ENCODE measurements at places on chromosomes 6 and 20.

DNA sequence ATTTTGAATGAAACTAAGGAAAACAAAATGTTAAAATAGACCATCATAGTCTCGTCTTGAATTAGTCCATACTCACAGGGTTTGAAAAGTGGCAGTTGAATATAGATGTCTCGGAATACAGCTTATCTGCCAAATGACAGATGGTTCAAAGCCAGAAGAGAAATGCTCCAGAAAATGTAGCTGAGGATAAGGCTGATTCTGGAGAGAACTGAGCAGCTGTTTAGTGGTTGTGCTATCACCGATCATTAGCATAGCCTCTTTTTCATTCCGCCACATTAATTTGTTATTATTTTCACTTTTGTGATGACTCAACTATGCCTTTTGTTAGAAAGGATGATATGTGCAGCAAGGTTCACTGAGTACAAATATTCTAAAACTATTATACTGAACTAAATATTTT is 390.2 kb upstream of the MAN1A1 start:
- DNase-seq, result no peak

DNA sequence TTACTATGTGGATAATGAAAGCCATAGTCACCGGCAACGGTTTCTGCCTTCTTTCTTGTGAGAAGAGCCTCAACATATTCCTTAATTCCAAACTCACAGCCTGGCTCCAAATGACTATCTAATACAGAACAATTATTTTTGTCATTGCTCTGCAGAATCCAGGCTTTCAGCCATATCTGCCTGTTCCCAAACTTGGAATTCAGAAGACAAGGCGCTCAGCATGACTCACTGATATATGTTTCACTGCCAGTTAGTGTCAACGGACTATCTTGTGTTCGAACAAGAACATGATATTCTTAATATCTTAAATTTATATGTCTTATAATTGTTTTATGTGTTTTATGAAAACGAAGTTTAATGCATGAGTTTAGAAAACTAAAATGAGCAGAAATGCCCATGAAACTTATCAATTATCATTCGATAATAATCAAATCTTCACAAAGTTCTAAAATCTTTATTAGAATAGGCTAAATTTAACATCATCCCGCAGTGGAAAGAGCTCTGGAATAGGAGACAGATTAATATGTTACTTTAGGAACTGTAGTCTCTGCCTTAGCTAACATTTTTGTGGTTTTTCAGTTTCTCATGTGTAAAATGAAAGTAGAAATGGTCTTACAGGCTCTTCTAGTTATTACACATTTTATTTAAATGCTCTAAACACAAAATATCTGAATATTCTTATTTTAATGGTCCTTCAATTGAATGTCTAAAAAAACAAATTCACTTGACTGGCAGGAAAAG is 669.3 kb upstream of the GJE1 start:
- no peak for DNase-seq

GRCh38 chr6:3271756-3272155 is 13.0 kb downstream of the PSMG4 start:
- DNase-seq, result no peak

- DNase-seq, result no peak
Measured at GRCh38 chr6:27667016-27667656, 194.2 kb upstream of the ZNF184 start.

- DNase-seq, result no peak
Measured at GRCh38 chr20:54452277-54452676, 23.1 kb upstream of the DOK5 start.

DNA sequence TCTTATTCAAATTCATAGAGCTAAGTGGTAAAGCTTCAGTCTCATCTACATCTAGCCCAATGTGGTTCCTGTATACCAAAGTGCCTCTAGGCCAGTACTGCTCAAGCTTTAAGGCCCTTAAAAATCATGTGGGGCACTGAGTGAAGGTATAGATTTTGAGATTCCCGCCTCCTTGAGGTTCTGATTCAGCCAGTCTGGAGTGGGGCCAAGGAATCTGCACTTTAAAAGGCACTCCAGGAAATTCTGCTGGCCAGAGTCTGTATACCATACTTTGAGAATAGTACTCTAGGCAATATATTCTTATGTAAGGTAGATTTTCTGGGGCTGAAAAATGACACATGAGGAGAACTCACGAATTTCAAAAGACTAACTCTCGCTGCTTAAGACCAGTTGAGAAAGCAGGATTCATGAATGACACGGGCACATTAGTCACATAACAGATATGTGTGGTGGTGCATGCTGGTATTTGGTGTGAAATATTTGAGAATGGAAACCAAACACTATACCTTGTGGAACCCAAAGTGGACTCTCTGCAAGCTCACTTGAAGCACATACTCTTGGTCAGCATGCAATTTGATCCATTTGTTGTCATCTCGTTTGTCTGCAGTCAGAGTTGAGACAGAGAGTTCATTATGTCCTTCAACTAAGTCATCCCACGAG is 47.6 kb upstream of the SIM1 start:
- no peak for DNase-seq

DNA sequence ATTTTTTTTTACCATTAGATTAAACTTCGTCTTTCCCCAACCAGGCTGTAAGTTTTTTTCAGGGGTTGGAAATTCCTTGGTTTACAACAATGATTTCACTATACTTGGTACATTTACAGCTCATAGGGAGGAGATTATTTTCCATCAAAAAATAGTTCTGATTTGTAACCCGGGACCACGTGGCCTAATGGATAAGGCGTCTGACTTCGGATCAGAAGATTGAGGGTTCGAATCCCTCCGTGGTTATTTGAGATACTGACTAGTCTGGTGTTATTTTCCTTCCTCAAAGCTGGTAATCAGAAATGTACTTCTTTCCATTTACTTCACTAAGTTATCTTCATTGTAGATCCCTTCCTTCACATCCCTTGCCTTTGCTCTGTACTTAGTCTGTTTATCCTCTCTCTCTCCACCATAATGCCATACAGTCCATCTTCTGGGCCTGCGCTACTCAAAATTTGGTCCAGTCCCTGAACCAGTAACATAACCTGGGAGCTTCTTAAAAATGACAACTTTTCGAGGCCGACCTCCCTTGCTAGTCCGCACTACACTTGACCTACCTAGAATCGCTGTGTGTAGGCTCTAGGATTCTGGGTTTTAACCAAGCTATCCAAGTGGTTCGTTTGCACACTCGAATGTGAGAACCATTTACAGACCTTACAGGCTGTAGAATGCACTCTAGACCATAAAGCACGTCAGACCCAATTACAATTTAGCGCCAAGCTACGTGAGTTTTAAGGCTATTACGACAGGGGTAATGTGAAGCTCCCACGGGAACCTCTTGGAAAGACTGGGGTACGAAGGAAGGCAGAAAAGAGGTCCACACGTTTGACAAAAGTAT is 42.1 kb upstream of the BTN3A2 start:
- DNase-seq, result no peak

DNA sequence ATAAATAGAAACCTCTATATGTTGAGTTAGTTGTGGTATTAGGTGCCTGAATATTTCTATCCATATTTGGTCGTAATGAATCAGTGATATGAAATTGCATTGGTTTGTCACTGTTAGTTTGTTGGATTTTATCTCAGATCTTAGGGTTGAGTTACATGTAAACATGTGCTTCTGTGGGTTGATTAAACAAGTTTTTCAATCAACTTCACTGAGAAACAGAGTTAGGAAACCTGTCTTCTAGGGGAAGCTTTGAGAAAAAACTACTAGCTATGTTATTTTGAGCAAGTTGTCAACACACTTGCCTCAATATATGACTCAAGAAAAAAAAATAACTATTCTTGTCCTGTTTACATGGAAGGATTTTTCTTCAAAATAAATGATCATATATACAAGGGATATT is 14.8 kb upstream of the ADGB start:
- DNase-seq, result no peak

DNA sequence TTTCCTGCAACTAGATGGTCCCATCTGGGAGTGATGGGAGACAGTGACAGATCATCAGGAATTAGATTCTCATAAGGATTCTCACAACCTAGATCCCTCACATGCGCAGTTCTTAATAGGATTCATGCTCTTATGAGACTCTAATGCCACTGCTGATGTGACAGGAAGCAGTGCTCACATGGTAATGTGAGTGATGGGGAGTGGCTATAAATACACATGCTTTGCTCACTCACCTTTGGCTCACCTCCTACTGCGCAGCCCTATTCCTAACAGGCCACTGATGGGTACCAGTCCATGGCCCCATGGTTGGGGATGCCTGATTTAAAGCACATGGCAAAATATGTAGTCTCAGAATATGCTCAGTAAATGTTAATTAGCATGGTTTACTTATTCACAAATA is 80.6 kb upstream of the MBOAT1 start:
- DNase-seq, result no peak

DNA sequence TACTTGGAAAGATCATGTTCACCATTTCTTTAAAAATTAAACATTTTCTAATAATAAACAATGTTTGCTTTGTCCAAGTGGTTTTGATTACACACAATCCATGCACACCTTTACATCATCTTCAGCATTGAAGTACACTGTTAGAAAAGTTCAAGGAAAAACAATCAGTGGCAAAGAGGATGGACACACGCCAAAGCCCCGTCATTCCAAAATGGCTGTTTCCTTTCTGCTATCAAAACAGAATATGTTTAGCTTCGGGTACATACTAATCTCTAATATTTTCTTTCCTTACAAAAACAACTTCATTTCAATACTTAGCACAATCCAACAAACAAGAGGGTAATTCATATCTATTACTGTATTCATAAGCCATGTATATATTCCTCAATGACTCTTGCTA is 24.5 kb downstream of the REPS1 start:
- no peak for DNase-seq

DNA sequence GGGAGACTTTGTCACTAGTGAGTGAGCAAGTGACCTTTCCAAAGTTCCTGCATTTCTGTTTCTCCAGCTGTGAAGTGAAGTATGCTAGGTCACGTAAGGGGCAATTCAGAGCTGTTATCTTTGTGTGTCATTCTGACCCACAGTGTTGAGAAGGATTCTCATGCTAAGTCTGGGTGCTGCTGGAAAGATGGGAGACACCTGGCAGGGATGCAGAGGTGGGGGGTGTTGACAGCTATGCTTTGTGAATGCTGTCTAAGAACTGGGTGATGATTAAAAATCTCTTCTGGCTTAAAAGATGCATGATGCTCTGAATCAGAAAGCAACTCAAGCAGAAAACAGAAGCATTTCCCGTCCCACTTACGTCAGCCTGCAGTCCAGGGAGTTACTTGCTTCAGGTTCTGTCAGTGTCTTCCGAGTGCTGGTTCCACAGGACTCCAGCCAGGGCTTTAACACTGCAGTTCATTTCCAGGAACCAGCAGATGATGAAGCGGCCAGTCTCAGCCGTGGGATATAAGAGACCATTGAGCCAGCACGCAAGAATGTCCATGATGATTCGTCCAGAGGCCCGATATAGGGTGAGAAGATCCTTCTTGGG is 30.9 kb upstream of the ASXL1 start:
- no peak for DNase-seq

- DNase-seq, result no peak
Measured at GRCh38 chr20:23668477-23668951, 20.3 kb downstream of the CST4 start.

- DNase-seq, result no peak
Measured at GRCh38 chr6:18016133-18016532, 28.7 kb upstream of the KIF13A start.

DNA sequence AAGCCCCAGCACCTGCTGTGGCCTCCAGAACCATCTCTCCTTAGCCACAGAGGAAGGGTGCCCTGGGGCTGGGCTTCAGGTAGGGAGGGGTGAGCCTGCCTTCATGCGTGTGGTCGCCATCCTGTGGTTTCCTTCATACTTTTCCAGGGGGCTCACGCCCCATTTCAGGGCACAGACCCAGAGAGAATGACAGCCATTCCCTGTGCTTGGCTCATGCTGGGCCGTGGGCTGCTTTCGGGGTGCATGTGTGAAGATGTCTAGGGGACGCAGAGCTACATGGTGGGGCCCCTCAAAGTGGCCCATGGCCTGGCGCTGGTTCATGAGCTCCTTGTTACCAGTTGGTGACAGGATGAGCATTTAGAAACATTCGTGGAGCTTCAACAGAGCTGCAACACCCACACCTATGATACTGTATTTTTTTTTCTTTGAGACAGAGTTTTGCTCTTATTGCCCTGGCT is 190.3 kb upstream of the SLC24A3 start:
- no peak for DNase-seq

DNA sequence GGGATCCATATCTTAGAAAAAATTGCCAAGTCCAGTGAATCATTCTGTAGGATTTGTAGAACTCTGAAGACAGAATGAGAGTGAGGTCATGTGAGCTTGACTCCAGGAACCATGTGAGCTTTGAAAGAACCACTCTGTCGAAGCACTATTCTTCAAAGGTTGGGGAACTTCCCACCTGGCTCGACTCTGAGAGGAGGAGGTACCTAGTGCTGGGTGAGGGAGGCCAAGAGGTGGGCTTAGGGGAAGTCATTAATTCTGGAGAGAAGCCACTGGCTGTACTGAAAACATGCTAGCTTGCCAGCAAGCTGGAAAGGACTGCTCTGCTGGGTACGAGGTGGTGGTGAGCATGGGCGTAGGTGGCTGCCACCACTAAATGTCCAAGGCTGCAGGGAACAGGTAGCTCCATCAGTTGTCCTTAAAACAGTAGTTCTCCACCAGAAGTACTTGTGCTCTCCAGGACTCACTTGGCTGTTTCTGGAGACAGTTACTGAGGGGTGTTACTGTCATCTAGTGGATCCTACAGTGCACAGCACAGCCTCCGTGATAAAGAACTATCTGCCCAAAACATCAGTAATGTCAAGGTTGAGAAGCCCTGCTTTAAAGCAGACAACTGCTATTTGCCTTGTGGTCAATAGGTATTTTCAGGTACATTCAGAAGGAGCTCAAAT is 34.7 kb upstream of the SYNJ2 start:
- no peak for DNase-seq

GRCh38 chr20:61524951-61525666 is 273.0 kb downstream of the CDH4 start:
- no peak for DNase-seq

DNA sequence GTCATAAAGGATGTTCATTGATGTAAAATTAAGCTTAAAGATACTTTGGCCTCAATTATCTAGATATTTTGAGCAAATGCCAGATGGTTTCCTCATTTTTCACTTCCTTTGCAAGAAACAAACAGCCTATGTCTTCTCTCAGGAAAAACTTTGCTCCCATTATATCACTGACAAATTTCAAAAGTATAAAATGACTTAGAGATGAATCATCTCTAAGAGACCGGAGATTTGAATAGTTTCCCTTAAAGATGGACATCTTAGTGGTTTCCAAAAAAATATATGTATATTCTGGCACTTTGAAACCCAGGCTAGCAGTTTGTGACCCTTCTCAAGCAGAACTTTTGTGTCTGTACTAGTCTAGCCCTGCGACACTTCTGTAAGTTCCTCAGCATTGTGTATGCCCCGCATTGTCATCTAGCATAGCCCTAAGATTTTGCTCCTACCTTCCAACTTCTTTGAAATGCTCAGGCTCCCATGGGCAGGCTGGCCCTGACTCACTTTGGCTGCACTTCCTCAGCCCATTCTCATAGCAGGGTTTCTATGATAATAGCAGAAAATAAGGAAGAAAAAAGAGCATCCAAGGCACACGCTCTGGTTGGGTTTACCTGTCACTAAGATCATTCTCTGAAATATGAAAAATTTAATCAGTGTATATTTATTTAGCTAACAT is 25.7 kb upstream of the POU3F2 start:
- no peak for DNase-seq
